Stimulated activated CD8-positive, alpha-beta memory T cell treated with anti-CD3 and anti-CD28 coated beads, Interleukin-4, amount 100 ng/mL, for 48 hours (primary cell): ENCODE measurements at places on chromosomes 12 and 14.

GRCh38 chr12:2919249-2919648 is 28.6 kb downstream of the TULP3 start:
- DNase-seq = no peak

GRCh38 chr14:24069411-24069735 is 2.0 kb upstream of the CPNE6 start:
- no peak for DNase-seq

GRCh38 chr14:33556382-33557121 is 394.3 kb downstream of the EGLN3 start:
- DNase-seq = no peak

GRCh38 chr14:65866448-65866847 is 453.9 kb downstream of the FUT8 start:
- DNase-seq = no peak

GRCh38 chr14:50123062-50123461 is 6.7 kb upstream of the VCPKMT start:
- no peak for DNase-seq

GRCh38 chr14:76844223-76844622 is 18.0 kb downstream of the LRRC74A start:
- DNase-seq = peak; percentile 70

DNA sequence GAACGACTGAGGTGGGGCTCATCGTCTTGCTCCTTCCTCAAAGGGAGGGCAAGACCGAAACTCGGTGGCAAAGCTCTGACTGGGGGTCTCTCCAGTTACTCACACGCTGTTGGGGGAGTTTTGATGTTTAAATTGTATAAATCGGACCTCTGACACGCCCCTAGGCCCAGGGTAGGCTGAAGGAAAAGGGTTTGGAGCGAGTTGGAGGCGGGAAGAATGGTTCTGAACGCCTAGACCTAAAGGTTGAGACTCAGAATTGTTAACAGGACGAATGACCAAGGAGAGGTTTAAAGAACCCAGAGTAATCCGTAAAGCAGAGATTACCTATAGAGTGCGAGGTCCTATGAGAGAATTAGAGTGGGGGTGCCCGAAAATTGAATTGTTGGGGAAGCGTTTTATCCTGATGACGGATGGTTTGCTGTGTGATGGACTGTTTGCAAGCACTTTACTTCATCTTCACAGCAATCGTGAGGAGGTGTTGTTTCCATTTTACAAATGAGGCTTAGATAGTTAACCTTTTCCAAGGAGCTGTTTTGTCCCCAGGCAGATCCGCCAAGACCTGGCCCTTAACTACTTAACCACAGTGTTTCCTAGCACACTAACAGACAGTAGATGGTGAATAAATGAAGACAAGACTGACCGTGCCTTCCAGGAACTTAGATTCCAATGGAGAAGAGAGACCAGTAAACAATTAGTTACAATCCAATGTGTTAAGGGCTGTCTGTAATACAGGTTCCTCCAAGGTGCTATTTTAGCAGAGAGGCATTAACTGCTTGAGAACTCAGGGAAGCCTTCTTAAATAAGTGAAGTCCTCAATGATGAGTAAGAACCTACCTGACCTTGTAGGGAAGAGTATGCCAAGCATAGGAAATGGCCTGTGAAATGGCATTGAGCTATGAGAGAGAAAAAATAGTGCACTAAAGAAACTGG is 929 bp upstream of the UBE2N start:
- no peak for DNase-seq

DNA sequence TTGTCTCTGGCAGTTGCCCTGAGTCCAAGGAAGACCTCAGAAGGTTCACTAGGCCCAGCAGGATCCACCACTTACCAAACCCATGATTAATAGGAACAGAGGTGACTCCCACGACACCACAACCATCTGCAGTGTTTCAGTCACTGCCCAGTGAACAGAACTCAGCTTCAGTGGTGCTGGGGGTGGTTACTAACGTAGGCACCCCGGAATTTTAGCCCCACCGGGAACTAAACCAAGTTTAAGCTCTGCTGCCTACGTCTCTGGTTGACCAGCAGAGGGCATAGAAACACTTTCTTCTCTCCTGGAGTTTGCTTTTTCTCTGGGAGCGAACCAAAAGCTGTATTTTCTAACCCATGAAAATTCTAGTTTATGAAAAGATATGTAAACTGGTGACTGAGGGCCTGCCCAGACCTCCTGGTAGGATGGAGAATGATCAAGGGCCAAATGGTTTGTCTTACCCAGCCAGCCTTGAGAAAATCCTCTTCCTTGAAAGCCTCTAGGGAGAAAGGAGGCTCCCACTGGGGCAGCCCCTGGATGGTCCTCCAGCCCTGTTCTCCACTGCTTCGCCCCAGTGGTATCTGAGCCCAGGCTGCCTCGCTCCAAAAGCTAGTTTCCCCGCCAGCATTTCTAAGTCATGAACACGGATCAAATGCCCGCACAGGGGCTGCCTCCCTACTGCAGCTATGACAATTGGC is 379.8 kb downstream of the DPF3 start:
- no peak for DNase-seq

GRCh38 chr12:10130042-10130441 is at the start of gene CLEC7A:
Gene CLEC7A (minus strand): TSS chr12:10130199. CDS start chr12:10130082, 117 bp downstream.
- DNase-seq = no peak

DNA sequence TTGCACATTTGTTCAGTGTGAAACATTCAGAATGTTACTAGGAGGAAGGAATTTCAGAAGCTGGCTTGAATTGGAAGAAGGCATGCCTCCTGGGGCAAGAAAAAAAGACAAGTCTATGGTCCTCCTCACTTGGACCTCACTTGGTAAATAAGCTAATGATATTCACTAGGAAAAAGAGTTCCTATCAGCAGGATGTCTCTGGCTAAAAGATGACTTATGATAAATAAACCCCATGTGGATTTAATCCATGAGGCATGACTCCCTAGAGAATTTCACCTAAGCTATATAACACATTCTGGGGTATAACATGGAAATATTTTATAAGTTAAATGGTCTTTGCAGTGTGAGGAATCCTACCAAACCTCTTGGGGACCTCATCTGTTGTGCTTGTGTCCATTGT is 199.9 kb downstream of the LRIG3 start:
- DNase-seq = no peak

- DNase-seq = no peak
Observed at GRCh38 chr12:111826316-111826715, 15.7 kb upstream of the MAPKAPK5 start.

- no peak for DNase-seq
Observed at GRCh38 chr14:51006781-51007211, 62.5 kb upstream of the PYGL start.

DNA sequence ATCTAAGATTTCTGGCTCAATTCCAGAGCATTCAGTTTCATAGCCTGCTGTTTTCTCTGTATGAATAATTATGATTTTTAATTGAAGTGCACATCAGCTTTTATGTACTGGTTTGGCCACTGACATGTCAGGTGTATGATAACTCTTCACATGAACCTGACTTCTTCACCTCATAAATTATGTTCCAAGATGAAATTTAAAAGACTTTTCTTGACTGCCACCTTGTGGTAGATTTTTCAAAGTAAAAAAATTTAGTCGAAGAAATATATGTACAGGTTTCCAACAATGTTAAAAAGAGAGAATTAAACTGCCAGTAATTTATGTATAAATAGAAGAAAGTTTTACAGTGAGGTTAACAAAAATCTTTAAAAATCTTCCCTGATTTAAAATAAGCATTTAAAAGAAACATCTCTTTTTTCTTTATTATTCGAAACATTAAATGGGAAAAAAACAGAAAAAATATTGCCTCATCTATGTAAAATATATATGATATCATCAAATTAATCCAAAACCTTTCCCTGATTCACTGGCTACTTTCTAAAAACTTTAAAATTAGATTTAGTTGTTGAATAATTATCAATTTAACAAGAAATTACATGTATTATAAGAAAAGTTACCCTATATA is 124.9 kb upstream of the ATXN7L3B start:
- no peak for DNase-seq

DNA sequence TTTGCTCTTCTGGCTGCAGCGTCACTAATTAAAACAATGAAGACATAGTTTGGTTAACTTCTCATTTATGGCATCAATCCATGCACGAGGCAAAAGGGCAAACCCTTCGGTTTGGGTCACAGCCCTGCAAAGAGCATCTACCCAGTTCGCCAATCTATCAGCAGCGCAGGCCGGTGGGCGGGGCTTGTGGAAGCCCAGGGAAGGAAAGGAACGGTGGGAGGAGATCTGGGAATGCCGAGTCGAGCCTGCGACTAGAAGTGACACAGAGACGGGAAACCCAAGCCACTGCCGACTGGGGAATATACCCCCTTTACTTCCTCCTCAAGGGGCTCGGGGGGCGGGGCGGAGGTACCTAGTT is 466 bp downstream of the KICS2 start:
- peak; percentile 73 for DNase-seq

- DNase-seq = no peak
Observed at GRCh38 chr14:91032248-91032647, 28.2 kb downstream of the RPS6KA5 start.

DNA sequence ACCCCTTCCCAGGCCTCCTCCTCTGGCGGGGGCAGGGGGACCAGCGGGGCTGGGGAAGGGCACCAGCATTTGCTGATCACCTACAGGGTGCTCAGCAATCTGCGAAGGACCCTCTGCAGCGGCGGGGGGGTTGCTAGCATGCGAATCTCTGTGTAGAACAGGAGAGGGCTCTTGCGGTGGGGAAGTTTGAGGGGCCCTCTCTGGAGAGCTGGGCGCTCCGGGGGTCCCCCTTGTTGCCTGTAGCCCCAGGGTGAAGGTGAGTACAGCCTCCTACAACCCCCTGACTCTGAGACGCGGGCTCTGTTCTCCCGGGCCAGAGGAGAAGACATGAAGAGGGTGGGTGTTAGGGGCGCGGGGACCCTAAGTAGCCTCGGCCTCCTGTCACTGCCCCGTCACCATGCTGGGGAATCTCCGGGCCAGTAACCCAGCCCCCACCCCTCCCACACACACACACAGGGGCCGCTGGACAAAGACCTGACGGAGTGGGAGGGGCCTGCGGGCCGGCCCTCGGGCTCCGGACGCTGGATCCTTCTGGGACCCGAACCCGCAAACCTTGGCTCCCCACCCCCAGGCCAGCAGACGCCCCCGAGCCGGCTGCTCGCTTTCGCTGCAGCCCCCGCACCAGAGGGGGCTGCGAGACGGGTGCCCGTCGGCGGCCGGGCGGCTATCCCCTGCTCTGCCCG is 734 bp downstream of the FIGNL2 start:
- DNase-seq = no peak

GRCh38 chr14:77309131-77309530 is 11.6 kb downstream of the POMT2 start:
- DNase-seq = no peak
